AG04450 (cell line): ENCODE measurements at places on chromosomes 6 and 20.

DNA sequence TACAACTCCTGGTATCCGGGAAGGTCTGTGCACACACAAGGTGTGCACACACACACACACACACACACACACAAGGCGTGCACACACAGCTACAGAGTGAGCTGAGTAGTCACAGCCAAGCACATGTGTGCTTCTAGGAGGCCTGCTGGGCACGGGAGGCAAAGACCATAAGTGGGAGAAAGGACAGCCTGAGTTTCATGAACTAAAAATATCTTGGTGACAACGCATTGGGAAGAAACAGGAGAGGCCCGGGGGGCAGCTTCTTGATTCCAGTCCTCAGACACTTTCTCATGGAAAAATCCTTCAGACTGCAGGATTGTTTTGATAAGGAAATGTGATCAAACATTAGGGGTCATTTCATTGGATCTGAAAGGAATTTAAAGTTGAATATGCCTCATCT, 2.6 kb downstream of the TRAF3IP2 start:
- no peak for DNase-seq

DNA sequence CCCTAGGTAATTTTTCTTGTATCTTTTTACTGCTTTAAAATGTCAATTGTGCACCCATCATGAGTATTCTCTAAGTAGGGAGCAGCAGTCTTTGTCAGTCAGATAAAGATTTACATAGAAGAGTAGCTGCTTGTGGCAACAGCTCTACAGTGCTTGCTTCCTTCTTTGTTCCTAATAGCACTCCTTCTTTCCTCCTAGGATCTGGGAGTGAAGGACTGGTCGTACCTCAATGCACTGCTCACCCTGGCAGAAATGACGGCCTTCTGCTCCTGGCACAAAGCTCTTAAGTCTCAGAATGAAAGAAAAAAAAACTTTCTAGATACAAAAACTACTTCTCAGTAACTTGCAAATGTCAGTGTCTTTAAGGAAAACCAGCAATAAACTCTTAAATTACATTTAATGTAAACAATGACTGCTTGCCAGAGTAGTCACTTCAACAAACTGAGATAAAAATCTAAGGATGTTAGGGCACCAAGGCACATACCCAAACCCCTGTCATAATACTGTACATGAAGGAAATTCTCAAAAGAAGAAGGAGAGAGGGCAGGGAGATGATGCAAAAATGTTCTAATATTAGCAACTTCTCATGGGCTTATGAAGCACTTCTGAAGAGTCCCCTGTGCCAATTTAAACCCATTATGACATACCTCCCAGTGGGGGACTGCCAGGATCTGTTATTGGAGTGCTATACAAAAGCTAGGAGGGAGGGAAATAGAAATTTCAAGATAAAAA, 34.0 kb downstream of the NCOA6 start:
- peak; percentile 10 for DNase-seq

- no peak for DNase-seq
Measured at GRCh38 chr6:36688063-36688738, 9.4 kb upstream of the RAB44 start.

DNA sequence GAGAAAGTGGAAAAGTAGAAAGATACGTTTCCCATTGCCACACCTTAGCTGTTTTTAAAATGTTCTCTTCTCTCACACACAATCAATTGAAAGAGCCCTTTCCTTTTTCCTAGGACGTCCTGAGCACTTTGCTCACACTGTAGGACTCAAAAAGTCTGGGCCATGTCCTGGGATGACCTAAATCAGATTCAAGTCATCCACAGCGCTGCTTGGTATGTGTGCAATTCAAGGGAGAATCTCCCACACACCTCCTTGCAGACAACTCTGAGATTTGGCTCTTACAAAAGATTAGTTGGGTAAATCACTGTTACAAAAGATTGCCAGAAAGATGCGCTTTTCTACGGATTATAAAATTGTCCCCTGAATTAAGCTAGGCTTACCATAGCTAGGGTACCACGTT, 130.1 kb downstream of the RNASET2 start:
- DNase-seq, result no peak

DNA sequence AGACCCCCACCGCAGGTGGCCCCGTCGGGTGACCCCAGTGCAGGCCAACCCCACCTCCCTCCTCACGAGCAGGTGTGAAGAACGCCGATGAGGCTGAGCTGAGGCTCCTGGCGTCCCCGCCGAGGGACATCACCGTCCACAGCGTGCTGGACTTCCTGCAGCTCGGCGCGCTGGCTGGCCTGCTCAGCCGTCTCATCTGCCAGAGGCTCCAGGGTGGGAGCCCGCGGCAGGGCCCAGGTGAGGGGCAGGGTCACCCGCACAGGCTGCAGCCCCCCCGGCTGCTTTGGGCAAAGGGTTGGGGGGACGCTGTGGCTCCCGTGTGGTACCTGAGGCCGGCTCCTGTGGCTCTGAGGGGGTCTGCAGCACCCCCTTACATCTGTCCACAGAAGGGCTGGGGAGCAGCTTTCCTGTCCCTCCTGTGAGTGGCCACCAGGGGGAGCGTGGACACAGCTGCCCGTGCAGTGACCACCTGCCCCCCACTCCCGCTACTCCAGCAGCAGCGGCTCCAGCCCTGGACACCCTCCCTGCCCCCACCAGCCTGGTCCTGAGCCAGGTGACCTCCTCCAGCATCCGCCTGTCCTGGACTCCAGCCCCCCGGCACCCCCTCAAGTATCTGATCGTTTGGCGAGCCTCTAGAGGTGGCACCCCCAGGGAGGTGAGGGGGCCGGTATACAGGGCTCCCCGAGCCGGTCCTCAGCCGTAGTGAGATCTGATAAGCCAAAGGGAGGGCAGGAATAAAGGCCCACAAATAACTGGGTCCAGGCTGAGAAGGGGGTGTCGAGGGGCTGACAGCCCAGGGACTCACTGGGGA, 16.5 kb downstream of the COL20A1 start:
- no peak for DNase-seq

GRCh38 chr6:5979650-5980420, 26.9 kb downstream of the NRN1 start:
- no peak for DNase-seq

GRCh38 chr20:52166150-52166549, 25.4 kb downstream of the ZFP64 start:
- DNase-seq, result no peak

DNA sequence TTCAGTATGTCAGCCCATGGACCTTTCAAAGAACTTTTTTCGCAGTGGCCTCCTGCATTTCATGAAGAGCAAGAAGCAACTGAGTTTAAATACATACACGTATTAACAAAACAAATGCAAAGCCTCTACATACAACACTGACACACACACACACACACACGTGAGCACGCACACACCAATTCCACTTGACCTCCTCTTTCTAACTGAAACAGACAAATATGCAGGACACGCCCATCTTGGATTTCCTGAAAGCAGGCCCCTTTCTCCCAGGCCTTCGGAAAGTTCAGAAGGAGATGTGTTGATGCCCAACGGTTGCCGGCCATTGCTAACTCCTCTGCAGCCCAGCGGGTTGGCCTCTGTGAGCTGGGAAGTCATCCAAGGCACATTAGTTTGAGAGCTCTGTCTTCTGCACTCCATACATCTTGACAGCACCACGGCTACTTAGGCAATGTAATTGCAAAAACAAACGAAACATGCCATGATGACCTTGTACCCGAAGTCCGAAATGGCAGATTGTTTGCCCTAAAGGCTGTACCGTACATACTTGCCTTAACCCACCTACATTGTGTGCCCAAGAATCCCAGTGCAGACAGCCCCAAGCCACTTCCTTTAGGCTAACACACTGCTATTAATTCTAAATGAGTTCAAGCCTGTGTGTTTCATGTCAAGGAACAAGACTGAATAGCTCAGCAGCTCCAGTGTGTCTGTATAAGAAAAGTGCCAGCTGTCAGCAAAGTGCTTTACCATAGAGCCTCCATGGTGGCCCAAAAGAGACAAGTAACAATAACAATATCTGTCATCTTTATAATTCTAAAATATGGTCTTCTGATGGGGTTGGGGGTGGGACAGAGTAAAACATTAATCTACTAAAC, 138.8 kb upstream of the RNF217 start:
- DNase-seq, result no peak

GRCh38 chr6:128271527-128271926, 248.9 kb downstream of the PTPRK start:
- no peak for DNase-seq

DNA sequence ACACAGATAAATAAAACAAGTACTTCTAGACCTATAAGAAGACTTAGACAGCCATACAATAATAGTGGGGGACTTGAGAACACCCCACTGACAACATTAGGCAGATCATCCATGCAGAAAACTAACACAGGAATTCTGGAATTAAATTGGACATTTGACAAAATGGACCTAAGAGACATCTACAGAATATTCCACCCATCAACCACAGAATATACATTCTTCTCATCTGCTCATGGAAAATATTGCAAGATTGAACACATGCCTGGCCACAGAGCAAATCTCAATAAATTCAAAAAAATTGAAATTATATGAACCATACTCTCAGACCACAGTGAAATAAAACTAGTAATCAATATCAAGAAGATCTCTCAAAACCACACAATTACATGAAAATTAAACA, 44.3 kb upstream of the KIAA1586 start:
- DNase-seq, result no peak

GRCh38 chr6:80094017-80094416, 12.5 kb upstream of the BCKDHB start:
- DNase-seq, result no peak

DNA sequence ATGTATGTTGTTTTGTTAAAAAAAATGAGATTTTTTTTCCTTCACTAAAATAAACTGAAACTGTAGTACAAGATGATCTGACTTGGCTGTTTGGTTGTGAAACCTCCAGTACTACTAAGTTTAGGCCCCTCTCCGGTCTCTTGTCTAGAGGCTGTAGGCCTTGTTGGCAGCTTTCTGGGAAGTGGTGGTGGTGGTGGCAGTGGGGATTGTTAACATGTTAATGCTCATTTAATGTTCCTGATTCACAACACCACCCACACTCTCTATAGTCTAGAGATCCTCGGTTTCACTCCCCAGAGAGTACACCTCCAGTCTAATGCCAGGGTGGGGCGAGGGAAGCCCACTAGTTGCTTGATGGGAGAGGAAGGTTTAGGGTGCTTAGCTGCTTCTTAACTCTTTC, 24.1 kb downstream of the STK4 start:
- no peak for DNase-seq

DNA sequence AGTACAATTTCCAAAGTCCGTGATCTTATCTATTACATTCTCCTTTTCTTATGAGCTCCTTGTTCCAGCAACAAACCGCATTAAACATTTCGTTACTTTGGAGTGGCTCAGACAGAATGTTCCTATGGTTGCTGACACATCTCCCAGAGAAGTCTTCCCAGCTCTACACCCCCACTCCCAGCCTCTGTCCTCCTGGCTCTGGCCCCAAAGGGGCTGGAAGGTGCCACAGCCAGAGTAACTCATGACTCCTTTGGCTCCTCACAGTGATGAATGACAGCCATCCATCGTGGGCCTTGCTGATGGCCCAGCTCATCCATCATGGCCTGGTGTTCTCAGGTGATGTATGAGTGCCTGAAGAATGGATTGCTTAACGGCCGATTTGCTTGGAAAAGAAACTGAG, 203.0 kb downstream of the DHX35 start:
- no peak for DNase-seq

- DNase-seq, result no peak
Measured at GRCh38 chr20:7883309-7883708, 56.9 kb downstream of the HAO1 start.
